ENCODE measurements at places on chromosomes 1 and 21.
A peak's percentile ranks its signal among the peaks of the same experiment; 100 is the strongest.

GRCh38 chr1:47189844-47190508 lies at the start of gene PDZK1IP1:
Gene PDZK1IP1 (minus strand): TSS chr1:47190036. CDS start chr1:47189932, 104 bp downstream.
- peak; percentile 68 for DNase-seq

DNA sequence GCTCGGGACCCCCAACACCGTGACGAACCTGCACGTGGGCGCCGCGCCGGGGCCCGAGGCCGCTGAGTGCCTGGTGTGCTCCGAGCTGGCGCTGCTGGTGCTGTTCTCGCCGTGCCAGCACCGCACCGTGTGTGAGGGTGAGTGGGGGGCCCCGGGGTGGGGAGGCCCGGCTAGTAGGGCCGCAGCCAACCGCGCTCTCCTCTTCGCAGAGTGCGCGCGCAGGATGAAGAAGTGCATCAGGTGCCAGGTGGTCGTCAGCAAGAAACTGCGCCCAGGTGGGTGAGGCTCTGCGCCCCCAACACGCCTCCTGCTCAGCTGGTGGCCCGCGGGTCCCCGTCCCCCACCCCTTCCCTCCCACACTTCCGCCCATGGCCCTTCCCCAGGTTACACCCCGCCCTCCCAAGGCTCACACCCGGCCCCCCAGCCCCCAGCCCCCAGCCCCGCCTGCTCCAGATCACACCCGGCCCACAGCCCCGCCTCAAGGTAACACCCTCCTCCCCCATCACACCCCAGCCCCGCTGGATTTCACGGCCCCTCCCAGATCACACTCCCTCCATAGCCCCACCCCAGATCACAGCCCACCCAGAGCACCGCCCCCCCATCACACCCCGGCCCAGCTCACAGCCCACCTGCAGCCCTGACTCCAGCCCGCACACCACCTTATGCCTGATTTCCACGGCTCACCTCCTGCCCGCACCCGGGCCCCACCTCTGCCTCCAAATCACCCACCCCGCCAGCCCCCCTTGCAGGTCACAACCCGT lies 2.4 kb upstream of the MMP23B start:
- no peak for DNase-seq

DNA sequence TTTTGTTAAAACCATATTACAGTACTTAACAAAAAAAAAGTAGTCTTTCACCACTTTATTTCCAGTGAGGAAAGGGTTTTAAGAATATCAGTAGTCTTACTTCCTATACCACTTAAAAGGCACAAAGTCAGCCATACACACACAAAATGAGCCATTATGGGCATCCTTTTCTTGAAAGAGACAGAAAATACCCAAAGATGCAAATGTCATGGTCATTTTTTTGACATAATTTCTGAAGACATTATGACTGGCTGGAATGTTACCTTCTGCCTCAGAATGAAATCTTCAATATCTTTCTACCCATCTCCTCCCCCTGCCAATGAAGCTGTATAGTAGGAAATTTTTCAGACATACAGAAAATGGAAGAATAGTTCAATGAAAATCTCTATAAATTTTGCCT lies 237.7 kb downstream of the SLC45A1 start:
- DNase-seq = no peak

DNA sequence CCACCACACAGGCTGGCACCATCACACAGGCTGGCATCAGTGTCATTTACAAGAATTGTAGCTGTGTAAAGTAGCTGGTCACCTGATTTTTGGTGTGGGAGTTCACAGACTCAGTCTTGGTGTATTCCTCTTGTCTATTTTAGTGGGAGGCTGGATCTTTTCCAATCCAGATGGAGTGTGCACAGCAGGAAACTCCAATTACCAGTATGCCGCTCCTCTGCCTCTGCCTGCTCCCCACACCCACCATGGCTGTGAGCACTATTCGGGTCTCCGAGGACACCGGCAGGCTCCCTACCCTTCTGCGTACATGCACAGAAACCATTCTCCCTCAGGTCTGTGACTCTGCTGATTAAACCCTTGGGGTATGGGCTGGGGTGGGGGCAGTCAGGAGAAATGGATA lies 24.2 kb downstream of the TBX19 start:
- no peak for DNase-seq

- no peak for DNase-seq
Measured at GRCh38 chr1:156379420-156380165, 10.6 kb downstream of the RHBG start.
